Right ventricle myocardium inferior (tissue), 1 donor: ENCODE measurements at places on chromosomes 6 and 20. TPM values are rescaled to one million over a fixed set of nuclear protein-coding genes. Genes with fewer than 3 reads are reported as not detected.

UBE2C gene
- 1.7 TPM for total RNA-seq

DNA sequence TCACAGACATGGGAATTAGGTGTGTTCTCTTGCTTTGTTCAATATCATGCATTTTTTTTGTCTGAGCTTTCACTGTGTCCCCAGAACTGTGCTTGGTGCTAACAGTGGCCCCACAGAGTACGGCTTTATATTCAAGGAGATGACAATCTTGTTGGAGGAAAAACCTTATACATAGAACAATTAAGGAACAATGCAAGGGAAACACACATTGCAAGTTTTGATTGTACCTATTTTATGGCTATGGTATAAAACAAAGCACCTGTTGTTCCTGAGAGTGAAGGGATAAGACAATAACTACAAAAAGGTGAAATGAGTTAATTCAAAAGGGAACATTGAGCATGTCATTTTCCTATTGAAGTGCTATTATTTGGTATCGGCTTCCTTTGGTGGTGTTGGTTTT, 143.9 kb upstream of the ESR1 start:
- no peak for DNase-seq

GRCh38 chr20:39789411-39789810, 827.3 kb downstream of the DHX35 start:
- no peak for DNase-seq

GRCh38 chr20:35225319-35226125, 968 bp upstream of the MMP24 start:
- DNase-seq: no peak

DNA sequence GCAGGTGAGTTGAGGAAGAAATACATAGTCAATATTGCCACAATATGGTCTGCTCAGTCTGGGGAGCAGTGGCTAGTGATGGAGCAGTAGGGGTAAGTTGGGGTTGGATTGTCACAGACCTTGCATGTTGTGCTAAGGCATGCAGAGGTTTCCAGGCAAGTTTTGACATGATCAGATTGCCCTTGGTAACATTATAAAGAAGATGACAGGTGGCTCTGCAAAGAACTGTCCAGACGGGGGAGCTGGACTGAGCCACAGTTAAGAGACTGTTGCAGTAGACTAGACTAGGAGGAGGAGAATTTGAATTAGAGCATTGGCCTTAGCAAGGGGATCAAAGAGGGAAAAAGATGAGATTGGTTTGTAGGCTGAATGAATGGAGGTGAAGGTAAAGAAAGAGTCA, 23.4 kb downstream of the ATRN start:
- DNase-seq: no peak

DNA sequence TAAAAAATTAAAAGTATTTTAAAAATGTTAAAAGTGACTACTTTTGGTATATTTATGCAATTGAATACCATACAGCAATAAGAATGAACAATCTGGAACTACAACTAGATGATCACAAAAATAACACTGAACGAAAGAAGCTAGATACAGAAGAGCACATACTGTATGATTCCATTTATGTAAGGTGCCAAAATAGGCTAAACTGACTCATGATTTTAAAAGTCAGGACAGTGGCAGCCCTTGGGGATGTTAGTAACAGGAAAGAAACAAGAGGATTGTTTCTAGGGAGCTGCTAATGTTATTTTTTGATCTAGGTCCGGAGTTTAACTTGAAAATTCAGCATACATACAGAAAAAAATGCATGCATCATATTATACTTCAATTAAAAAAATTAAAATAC, 42.3 kb downstream of the KIF13A start:
- DNase-seq: no peak

DNA sequence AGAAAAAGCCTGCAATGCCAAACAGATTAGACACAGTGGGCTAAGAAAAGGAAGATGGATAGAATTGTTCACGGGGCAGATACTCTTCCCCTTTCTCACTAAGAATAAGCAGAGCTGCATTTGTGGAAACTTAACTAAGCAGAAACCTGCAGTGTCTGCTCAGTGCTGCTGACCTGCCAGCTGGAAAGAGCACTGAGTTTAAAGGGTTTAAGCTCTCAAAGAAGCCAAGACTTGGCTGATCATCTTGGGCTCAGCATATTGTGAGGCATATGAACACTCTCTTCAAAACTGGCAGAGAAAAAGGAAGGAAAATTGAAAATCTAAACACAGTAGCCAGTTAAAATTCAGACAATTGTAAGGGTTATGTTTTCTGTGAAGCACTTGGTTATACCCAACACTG, 711.1 kb upstream of the EPHA7 start:
- DNase-seq: no peak

DNA sequence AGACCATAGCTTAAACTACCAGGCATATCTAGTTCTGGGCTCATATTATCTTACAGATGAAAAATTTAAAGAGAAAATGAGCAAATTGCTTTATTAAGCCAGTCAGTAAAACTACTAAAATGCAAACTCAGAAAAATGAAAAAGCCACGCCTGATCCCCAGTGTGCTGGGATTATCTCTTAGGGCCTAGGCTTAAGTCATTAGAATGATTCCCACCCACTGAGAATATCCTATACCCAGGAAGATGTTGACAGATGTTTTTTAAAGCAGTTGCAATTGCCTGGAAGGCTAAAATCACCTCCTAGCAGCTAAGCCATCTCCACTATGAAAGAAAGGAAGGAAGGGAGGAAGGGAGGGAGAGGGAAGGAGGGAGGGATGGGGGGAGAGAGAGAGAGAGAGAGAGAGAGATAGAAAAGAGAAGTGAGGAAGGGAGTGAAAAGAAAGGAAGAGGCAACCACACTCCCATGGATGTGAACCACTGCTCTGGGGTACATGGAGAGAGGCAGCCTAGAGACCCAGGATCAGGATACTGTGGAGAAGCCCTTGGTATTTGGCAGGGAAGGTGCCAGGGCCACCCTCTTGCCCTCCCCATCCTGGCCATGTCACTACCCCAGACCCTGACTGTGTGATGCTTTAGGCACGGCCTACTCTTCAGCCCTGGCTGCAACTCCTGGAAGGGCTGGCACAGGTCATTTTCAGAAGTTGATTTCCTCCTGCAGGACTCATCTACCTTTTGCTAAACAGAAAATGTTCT, 21.9 kb downstream of the NEDD9 start:
- DNase-seq: no peak

DNA sequence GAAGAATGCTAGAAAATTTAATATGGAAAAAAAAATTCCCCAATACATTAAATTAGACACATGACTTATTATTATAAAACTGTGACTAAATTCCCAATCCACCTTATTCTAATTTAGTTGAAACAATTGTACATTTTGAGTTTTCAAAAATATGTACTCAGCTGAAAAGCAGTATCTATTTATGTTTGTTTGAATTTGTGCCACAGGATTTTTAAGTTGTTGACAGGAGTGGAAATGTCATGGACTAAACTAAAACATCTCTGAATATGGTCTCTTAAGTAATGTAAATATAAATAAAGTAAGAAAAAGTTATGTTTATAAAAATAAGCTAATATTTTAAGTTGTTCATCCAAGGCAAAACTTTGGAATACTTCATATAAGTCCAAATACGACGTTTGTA, 86.9 kb downstream of the COL21A1 start:
- DNase-seq: no peak

- DNase-seq: no peak
Observed at GRCh38 chr20:10475225-10475624, 40.1 kb downstream of the SLX4IP start.

DNA sequence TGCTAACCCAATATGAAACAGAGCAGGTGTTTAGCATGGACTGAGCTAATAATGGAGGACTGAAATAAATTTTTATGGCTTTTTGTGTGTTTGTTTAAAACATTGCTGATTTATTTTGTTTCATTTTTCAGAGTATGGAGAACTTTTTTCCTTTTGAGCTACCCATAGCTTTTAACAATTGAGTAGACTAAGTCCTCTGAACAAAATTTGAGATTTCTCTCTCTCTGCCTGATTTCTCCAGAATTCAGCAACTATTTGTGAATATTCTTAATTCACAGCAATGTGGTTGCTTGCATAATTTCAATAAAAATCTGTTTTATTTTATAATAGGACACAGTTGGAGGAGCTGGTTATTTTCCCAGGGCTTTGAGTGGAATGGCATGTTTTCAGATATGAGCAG, 103.7 kb downstream of the TPBG start:
- DNase-seq: no peak

- no peak for DNase-seq
Observed at GRCh38 chr6:3249821-3250220, 8.9 kb upstream of the PSMG4 start.
